ENCODE measurements at places on chromosomes 7 and 10. TPM values are rescaled to one million over a fixed set of nuclear protein-coding genes. Genes with fewer than 3 reads are reported as not detected.

The GNGT1 gene
- total RNA-seq: not detected

The TMEM209 gene
- 15.1 TPM for total RNA-seq

The FANK1 gene
- 9.7 TPM for total RNA-seq

The PTF1A gene
- total RNA-seq: not detected

The CCT6A gene
- total RNA-seq: 180 TPM

The SUFU gene
- total RNA-seq: 25.8 TPM

- peaks cover 20% of the 10 kb centered on the region for H3K4me1 ChIP-seq
- H3K36me3 ChIP-seq: no peaks in the 10 kb centered on the region
- H3K27me3 ChIP-seq: no peaks in the 10 kb centered on the region
- no peak overlapping the region for H3K4me3 ChIP-seq
- DNase-seq: peak; percentile 49
Observed at GRCh38 chr10:70758757-70759514, 26.2 kb downstream of the TBATA start.

DNA sequence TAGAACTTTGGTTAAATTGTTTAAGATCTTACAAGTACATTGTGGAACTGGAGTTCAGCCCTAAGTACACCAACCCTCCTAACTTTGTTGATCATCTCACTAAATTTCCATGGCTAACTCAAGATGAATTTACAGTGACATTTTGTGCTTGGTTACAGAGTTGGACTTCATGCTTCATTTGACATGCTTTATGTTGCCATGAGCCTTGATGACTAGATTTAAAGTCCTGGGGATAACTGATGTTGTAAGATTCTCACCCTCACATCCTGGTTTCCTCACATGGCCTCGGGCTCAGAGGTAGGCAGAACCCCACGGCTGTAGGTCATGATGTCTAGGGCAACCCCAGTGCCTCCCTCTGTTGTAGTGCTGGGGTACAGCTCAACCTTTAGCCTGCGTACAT, 397.2 kb upstream of the IGFBP3 start:
- H3K27ac ChIP-seq: no peak overlapping the region
- no peak overlapping the region for H3K4me3 ChIP-seq
- no peaks in the 10 kb centered on the region for H3K36me3 ChIP-seq
- no peaks in the 10 kb centered on the region for H3K4me1 ChIP-seq
- DNase-seq: no peak

DNA sequence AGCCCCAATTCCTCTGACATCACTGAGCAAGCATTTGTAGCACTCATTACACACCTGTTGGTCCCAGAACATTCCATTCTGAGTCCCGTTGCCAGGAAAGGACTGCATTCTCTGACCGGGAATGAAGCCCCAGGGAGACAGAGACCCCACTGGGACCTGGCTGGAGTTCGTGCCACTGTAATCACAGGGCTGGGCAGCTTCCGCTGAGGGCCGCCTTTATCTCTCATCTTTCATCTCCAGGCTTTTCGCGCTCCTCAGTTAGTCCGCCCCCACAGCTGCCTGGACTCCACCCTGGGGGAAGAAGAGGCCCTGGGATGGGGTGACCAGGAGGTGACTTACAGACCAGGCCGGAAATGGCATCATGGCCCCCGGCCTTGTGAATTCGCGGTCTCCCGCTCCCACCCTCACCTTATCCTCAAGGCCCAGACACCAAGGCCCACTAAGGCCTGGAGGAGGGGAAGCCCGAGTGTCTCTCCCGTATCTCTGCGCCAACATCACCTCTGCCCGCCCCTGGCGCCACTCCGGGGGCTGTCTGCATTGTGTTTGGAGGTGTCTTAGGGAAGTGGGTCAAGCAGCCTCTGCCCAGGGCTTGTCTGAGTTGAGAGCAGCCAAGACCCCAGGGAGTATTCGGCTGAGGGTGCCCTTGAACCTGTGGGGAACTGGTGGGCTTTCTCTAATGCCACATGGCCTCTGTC, 75.4 kb downstream of the PROSER2 start:
- H3K27ac ChIP-seq: no peak overlapping the region
- H3K27me3 ChIP-seq: no peaks in the 10 kb centered on the region
- H3K4me3 ChIP-seq: no peak overlapping the region

GRCh38 chr10:63769367-63769766, 248.2 kb downstream of the REEP3 start:
- peaks cover 13% of the 10 kb centered on the region for H3K4me1 ChIP-seq
- no peaks in the 10 kb centered on the region for H3K36me3 ChIP-seq
- peaks cover 4% of the 10 kb centered on the region for H3K27me3 ChIP-seq
- no peak overlapping the region for H3K4me3 ChIP-seq
- DNase-seq: no peak

DNA sequence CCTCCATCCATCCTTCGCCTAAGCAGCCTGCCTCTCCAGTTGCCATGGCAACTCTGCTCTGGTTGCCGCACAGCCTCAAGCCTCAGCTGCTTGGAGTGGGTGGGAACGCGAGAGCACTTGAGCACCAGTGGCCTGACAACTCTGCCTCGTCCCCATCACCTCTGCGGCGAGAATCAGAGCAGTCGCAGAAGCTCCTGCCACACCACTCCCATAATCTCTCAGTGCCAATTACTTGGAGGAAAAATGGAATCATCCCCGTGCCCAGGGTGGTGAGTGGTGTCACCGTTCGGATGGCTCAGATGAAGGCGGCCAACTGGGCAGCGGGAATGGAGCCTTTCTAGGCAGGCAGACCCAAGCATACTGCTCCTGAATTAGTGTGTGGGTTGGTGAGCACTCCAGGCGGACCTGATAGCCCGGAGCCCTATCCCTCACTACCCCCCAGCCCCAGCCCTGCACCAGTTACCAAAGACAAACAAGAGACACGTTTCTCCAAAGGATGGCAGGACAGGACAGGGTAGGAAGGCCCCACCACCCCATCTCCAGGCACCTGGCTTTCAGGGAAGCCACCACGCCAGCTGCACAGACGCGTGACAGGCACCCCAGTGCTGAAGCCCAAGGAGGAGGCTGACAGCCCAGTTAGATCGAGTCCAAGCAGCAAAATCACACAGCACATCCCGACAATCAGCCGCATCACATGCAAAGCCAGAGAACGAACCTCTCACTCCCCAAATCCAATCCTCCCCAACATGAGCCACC, 335.4 kb downstream of the PTPRN2 start:
- no peaks in the 10 kb centered on the region for H3K27me3 ChIP-seq
- no peak overlapping the region for H3K4me3 ChIP-seq
- DNase-seq: no peak
- no peaks in the 10 kb centered on the region for H3K4me1 ChIP-seq
- H3K36me3 ChIP-seq: no peaks in the 10 kb centered on the region

- DNase-seq: peak; percentile 95
- no peak overlapping the region for H3K27ac ChIP-seq
- H3K4me3 ChIP-seq: no peak overlapping the region
- peaks cover 6% of the 10 kb centered on the region for H3K4me1 ChIP-seq
- peaks cover 10% of the 10 kb centered on the region for H3K27me3 ChIP-seq
- no peaks in the 10 kb centered on the region for H3K36me3 ChIP-seq
Observed at GRCh38 chr7:79420464-79420863, 33.0 kb downstream of the MAGI2 start.

DNA sequence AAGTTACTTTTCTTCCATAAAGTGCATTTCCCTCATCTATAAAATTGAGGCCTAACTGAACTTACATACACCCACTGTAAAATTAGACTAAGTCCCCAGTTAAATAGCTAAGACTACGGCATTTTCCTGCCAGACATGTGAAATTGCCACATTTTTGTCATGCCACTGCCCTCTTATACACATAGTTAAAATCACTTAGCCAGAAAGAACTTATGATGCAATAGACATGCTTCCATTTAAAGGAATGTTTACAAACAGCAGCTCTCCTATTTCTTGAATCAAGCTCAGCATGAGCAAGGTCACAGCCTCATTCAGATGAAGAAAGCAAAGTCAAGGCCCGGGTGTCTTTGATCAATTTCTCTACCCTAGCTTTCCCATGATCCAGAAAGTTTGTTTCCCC, 175.7 kb downstream of the LRRN3 start:
- no peak overlapping the region for H3K27ac ChIP-seq
- H3K27me3 ChIP-seq: no peaks in the 10 kb centered on the region
- no peaks in the 10 kb centered on the region for H3K4me1 ChIP-seq
- peak; percentile 64 for DNase-seq

GRCh38 chr7:155506854-155507337, 39.5 kb downstream of the CNPY1 start:
- H3K27ac ChIP-seq: no peak overlapping the region
- H3K36me3 ChIP-seq: no peaks in the 10 kb centered on the region
- no peaks in the 10 kb centered on the region for H3K4me1 ChIP-seq
- DNase-seq: no peak
- H3K4me3 ChIP-seq: no peak overlapping the region

DNA sequence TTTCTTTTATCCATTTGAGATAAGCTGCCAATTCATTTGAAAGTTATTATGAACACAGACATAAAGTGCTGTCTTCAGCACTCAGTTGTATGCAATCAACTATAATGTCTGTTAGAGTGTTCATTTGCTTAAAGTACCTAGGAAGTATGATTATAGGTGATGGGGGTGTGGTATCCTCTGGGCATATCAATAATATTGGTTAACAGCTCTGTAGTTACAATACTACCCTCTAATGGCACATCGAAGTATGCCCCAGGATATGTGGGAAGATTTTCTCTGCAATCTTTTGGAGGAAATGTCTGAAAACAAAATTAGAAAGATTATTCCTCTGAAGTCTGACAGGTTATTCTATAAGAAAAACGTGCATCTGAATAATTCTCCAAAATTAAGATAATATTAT, 429.7 kb downstream of the ARL4A start:
- H3K36me3 ChIP-seq: no peaks in the 10 kb centered on the region
- no peaks in the 10 kb centered on the region for H3K4me1 ChIP-seq

- no peaks in the 10 kb centered on the region for H3K36me3 ChIP-seq
- no peaks in the 10 kb centered on the region for H3K27me3 ChIP-seq
- DNase-seq: no peak
- no peak overlapping the region for H3K4me3 ChIP-seq
- no peak overlapping the region for H3K27ac ChIP-seq
Observed at GRCh38 chr10:115030483-115031200, 62.5 kb upstream of the ATRNL1 start.

DNA sequence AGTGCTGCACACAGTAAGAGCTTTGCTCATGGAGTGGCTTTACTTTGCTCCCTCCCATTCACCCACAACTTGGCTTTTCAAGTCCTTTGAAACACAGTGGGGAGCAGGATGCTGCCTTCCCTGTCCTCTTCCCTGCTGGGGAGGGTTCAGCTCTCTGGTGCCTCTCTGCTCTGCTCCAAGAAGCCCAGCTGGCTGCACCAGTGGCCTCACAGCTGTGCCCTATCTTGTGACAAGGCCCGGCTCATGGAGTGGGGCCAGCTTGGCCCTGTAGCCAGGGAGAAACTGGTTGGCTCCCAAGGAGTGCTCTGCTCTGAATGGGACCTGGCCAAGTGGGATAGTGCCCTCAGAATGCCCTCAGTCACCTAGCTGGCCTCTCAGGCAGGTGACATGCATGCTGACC, 212.3 kb upstream of the ZMIZ1 start:
- H3K4me1 ChIP-seq: no peaks in the 10 kb centered on the region
- H3K4me3 ChIP-seq: no peak overlapping the region
- H3K27me3 ChIP-seq: peaks cover 6% of the 10 kb centered on the region
- no peak for DNase-seq
- H3K27ac ChIP-seq: no peak overlapping the region

DNA sequence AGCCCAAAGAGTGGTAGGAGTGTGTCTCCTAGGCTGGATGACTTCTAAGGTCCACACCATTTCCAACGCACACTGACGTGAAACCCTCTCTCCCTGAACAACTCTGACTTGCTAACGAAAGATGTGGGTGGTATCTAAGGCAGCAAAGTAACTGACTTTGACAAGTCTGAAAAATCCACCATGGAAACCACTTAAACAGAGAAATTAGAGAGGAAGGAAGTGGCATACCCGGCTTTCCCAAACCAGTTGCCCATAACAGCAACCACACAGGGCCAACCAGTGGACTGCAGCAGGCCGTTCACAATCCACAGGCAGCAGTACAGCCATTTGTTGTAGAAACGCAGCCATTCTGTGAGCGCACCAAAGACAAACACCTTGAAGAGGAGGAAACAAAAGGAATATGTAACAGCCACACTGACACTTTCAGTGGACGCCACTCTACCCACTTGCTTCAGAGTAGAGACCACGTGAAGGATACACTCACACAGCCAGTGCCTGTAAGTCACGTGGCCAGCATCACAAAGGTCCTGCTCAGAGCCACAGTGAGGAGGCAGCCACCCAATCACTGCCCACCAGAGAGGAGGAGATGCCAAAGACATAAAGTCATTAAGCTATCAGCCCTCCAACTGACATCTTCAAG, 39.8 kb downstream of the SLC37A3 start:
- no peaks in the 10 kb centered on the region for H3K4me1 ChIP-seq
- H3K27ac ChIP-seq: no peak overlapping the region
- DNase-seq: no peak
- peaks cover 16% of the 10 kb centered on the region for H3K36me3 ChIP-seq

- no peaks in the 10 kb centered on the region for H3K4me1 ChIP-seq
- no peak for DNase-seq
- no peak overlapping the region for H3K27ac ChIP-seq
- no peak overlapping the region for H3K4me3 ChIP-seq
Observed at GRCh38 chr10:124450783-124451057, 885 bp upstream of the NKX1-2 start.

GRCh38 chr10:70053841-70054288, 1.2 kb downstream of the MACROH2A2 start:
- H3K36me3 ChIP-seq: no peaks in the 10 kb centered on the region
- peaks cover 19% of the 10 kb centered on the region for H3K27me3 ChIP-seq
- no peak for DNase-seq
- peak overlapping the region; percentile 71 for H3K4me3 ChIP-seq
- no peak overlapping the region for H3K27ac ChIP-seq

DNA sequence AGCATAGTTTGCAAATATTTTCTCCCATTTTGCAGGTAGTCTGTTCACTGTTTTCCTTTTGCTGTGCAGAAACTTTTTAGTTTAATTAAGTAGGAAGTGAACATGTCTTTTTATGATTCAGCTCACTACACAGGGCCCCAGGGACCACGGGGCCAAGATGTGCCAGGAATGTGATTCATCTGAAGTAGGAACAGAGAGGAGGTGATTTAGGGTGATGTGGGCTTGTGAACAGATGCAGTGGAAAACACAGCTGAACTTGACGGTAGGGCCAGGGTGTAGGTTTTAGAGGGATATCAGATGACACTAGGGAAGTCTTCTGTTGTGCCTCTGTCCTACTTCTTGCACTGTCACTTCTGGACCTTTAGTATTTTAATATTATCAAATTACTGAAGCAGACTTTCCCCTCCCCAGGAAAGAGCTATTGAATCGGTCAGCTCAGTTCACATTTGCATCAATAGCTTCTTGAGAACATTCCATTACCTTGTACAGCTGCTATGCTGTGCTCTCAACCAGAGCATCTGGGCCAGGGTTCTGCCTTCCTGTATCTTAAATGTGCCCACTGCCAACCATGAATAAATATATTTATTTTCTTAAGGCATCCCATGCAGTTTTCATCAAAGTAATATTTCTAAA, 96.9 kb downstream of the OSBPL3 start:
- no peaks in the 10 kb centered on the region for H3K36me3 ChIP-seq
- peak; percentile 81 for DNase-seq
- peaks cover 20% of the 10 kb centered on the region for H3K4me1 ChIP-seq
- no peak overlapping the region for H3K4me3 ChIP-seq
- H3K27me3 ChIP-seq: no peaks in the 10 kb centered on the region

- no peaks in the 10 kb centered on the region for H3K27me3 ChIP-seq
- H3K4me3 ChIP-seq: no peak overlapping the region
- H3K4me1 ChIP-seq: no peaks in the 10 kb centered on the region
- no peak overlapping the region for H3K27ac ChIP-seq
- no peak for DNase-seq
- no peaks in the 10 kb centered on the region for H3K36me3 ChIP-seq
Observed at GRCh38 chr10:25724241-25724640, 209.8 kb upstream of the MYO3A start.
